ENCODE measurements at places on chromosomes 2 and 18.

- DNase-seq, result no peak
These were observed 260.8 kb downstream of the TGIF1 start for GRCh38 chr18:3710712-3711301.

GRCh38 chr18:56919190-56919589 is 227.7 kb upstream of the BOD1L2 start:
- no peak for DNase-seq

DNA sequence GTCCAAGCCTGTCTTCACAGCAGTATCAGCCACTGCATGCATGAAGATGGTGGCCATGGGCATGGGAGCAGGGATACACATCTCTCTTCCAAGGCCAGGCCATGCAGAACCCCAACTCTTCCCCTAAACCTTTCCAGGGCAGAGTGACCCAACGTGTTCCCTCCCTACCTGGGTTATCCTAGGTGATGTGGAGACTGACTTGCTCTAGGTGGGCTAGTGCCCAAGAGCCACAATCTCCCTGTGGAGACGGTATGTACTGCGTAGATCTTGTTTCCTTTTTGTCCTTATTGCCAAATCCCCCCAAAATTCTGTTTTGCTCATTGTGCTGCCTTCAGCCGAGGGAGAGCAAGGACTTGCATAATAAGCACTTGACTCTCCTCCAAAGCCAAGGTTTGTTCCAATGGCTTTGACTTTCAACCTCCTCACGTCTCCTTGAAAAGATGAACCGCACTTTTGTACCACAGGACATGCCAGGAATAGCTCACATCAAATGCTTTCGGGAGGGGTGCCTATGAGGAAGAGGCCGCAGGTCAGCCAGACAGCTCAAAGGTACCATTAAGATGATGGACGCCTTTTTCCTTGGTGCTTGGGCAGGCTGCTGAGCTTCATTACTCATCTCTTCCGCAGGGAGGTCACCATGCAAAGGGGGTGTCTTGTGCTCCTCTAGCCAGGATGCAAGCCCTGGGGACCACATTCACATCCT is 76.2 kb upstream of the GLI2 start:
- DNase-seq, result no peak

GRCh38 chr2:226579519-226579918 is 220.1 kb downstream of the IRS1 start:
- DNase-seq, result no peak

GRCh38 chr2:36541891-36542595 is 55.9 kb downstream of the FEZ2 start:
- no peak for DNase-seq

- DNase-seq, result no peak
These were observed 739.5 kb downstream of the SOCS6 start for GRCh38 chr18:71028285-71028762.

DNA sequence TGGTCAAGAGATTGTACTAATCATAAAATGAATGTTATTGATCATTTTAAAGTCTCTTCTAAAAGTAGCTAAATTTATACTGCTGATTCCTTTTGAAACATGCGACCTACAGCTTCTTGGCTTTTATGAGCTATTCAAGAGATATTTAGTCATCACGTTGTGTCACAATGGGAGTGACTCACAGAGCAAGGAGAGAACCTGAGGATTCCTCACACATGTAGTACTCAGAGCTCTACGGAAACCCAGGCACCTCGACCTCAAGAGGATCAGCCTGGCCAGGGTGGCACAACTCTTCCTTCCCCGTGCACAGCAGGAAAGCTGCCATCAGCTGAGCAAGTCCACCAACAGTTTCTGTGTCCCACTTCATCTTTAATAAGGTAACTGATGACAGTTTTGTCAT is at the start of gene DHRS9:
Gene DHRS9, plus strand, starts transcription at position 223 of the 400 bp plus-strand sequence. CDS start 12,019 bp downstream, outside the sequence.
- no peak for DNase-seq

- no peak for DNase-seq
These were observed 50.7 kb downstream of the DYNAP start for GRCh38 chr18:54641734-54642133.

GRCh38 chr2:12271589-12271984 is 445.1 kb upstream of the TRIB2 start:
- DNase-seq, result no peak

DNA sequence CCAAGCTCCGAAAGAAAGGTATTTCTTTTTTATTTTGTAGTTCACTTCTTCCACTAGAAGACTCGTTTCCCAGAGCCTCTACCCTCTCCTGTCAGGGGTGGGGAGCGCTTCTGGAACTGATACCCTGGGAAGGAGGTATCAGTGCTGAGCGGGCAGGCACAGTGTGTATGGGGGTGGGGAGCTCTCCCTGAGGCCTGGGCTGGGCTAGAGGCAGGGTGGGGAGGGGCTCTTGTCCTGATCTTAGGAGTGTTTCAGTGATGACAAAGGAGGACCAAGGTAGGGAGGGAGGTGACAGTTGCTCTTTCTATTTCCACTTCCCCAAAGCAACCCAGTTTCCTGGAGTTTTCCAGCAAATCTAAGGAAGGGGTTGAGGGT is 65.4 kb downstream of the ARHGAP25 start:
- no peak for DNase-seq

DNA sequence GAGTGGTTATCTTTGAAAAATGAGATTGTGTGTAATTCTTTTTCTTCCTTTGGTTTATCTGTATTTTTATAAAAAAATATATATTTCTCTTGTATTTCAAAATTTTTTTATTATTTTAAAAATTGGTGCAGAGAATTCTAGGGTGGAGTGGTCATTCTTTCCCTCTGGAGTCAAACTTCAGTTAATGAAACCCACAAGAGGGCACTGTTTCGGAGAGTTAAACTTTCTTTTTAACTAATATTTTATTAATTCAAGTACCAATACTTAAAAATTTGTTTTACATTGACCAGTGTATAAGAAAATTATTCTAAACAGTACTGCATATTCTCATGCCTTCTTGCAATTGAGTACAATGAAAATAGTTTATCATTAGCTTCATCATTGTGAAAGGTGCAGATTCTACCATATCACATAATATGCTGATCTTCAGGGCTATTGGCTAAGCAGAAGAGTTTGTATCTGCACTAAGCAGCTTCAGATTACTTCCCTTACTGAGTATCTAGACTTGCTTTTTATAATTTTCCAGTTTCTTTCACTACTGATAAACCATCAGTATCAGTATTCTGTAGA is 50.1 kb downstream of the HS1BP3 start:
- no peak for DNase-seq

DNA sequence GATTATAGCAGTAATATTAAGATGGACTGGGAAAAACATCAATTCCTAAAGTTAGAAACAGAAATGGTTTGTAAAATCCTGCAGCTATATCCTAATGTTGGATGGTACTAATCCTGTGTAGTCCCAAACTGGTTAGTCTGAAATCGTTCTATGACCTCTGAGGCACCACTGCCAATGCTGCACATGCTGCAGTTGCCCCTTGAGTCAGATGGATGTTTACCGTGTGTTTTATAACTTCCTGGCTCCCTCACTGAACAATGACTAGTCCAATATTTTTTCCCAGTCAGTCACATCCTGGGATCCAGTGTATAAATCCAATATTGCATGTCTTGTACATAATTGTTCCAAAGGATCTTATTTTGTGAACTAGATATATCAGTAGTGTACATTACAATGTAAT is 226.7 kb upstream of the PKDCC start:
- no peak for DNase-seq

GRCh38 chr18:6960656-6961055 is 156.9 kb downstream of the LAMA1 start:
- DNase-seq, result no peak

DNA sequence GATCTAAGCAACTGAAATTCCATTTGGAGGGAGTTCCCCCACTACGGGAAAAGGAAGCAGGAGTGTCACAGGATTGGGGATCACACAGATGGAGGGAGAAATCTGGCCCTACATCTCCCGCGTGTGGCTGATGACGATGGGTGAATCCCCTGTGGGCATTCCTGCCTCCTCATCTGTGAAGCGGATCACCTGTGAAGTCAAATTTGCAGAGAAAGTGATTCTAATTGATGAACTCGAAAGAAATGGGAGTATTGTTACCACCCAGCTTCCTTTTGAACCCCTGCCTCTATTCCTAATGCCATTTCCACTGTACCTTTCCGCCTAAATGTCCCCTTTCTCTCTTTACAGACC is 92.0 kb downstream of the CMPK2 start:
- no peak for DNase-seq

DNA sequence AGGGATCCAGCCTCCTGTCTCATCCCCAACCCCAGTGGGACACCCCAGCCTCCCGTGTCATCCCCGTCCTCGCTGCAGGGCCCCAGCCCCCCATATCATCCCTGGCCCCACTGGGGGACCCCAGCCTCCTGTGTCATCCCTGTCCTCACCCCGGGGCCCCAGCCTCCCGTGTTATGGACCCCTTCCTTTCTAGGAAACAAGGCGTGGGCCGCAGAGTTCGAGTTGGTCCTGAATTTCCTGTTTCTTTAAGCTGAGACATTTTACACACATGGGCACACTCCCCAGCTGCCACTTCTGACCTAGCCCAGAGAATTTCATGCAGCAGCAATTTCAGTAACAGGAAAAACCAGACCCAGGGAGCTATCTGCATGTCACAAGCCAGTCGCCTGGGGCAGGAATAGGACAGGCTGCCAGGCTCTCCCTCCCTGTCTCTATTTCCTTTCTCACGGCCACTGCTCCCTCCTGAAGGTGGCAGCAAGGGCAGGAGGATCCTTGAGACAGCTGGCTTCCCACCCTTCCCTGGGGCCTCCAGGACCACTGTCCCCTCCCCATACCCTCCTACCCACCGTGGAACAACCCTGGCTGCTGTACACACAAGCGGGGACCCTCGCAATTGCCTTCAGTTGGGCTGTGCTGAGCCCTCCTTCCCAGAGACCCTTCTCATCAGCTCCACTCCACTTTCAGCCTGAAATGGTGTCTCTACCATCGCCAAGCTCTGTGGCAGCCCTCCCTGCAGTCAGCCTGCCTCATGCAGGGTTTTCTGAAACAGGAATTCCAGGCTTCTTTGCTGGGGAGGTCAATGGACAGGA is 141.9 kb upstream of the ID2 start:
- DNase-seq, result no peak

- no peak for DNase-seq
These were observed 62.2 kb downstream of the PTRHD1 start for GRCh38 chr2:24731040-24731439.

- DNase-seq, result no peak
These were observed 74.8 kb downstream of the NPAS2 start for GRCh38 chr2:100894796-100895156.

- no peak for DNase-seq
These were observed 304.7 kb upstream of the HNMT start for GRCh38 chr2:137659616-137660015.

GRCh38 chr2:143334837-143335236 is 205.6 kb downstream of the ARHGAP15 start:
- DNase-seq, result no peak

- no peak for DNase-seq
These were observed 2.1 kb downstream of the CNTNAP5 start for GRCh38 chr2:124027182-124027581.

- no peak for DNase-seq
These were observed 204.6 kb downstream of the TRIB2 start for GRCh38 chr2:12921321-12921720.

DNA sequence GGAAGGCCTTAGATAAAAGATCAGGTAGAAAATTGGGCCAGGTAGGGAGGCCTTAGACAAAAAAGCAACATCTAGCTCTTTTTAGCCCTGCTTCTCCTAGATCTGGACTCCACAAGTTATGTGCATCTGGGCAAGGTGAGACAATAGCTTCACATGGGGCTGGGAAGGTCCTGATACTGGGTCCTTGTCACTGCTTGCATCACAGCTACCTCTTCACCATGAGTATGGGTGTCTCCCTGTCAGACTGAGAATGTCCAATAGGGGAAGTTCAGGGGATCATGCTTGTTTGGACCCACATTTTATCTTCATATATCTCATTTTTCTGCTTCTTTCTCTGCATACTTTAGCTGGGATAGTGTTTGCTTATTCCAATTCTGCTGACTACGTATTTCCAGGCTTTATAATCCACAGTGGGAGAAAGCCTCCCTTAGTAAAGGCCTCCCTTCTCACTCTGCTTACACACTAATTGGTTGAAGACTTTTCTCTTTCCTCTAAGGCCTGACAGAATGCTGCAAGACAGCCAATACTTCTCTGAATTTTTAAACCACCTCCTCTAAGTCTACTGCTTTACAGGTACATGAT is 189.6 kb downstream of the CYRIA start:
- no peak for DNase-seq

DNA sequence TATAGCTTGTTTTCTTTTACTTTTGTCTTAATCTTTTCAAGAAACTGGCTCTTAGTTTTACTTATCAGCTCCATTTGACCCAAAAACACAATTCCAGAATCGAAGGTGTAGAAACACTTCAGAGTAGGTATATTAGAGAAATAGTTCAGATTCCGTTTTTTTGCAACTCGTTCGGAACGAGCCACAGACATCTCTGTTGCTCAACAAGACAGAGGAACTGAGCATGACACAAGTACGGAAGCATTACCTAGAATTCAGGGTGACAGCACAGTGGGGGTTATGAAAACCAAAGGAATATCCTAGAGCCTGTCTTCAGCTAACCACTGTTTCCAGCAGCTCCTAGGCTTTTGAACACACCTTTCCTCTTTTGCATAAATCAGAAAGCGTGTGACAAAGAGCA is 5.0 kb downstream of the HRH4 start:
- DNase-seq, result no peak

DNA sequence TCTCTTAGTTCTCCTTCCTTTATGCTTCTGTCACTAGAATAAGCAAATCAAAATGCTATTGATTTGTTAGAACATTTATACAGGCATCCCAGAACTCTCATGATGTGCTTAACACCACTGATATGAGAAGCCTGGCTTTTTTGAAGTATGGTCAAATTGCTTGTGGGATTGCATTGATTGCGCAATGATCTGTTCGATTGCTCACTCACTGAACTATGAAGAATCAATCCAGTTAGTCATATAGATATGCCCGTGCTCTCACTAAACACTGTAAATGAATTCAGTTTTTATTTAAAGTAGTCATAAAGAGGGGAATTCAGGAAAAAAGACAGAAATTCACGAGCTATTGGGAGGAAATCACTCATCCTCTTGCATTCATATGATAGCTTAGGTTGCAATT is 1237.8 kb downstream of the SUCLG1 start:
- no peak for DNase-seq

- no peak for DNase-seq
These were observed 1257.2 kb upstream of the CHAC2 start for GRCh38 chr2:52510432-52510831.

GRCh38 chr2:44038277-44038676 is 42.5 kb upstream of the LRPPRC start:
- DNase-seq, result no peak

Measured in activated gamma-delta T cell treated with anti-CD3 and anti-CD28 coated beads, Interleukin-2, amount 50 U/mL, for 16 hours (primary cell).